ENCODE measurements at places on chromosomes 13 and 19. TPM values are rescaled to one million over a fixed set of nuclear protein-coding genes. Genes with fewer than 3 reads are reported as not detected.
A peak's percentile ranks its signal among the peaks of the same experiment; 100 is the strongest.

- DNase-seq, result peak; percentile 54
Observed at GRCh38 chr19:2719920-2720776, 1.0 kb downstream of the DIRAS1 start.

GRCh38 chr13:83536941-83537340 is 345.3 kb downstream of the SLITRK1 start:
- no peak for DNase-seq

DNA sequence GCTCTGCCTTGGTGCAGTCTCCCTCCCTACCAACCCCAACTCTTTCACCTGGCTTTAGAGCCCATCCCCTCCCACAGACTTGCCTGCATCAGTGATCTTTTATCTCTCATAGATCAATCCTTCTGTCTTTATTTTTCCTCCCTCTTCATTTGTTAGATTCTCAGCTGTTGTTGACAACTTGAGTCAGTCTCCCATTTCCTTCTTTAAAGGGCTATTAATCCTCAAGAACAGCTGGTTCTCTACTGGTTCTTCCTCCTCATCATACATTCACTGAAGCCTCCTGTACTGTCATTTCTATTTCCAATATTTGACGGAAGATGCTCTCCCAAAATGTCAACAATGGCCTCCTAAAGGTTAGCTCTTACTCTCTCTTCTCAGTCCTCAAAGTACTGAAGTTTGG is 408.2 kb downstream of the TBC1D4 start:
- DNase-seq, result no peak

DNA sequence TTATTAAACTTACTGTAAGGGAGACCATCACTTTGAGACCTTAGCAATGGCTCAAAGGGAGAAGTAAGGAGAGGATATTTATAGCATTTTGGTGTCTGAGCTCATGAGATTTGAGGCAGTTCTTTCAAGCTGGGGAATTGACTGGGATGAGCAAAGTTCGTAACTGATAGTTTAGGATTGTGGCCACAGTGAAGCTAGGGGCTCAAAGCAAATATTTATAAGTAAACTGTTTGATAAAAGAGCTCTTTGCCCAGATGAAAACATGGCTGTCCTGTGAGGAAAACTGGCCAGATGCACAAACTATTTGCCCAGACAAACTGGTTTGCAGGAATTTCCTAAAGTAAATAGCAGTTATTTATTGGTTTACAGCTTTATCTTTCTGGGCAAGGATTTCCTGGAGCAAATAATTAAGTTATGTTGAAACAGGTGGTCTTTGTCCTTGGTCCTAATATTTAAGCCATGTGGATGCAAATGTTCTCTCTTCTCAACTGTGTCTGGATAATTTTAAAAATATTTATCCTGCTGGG is 59.7 kb upstream of the TMTC4 start:
- no peak for DNase-seq

GRCh38 chr19:6723108-6723618 is 2.7 kb upstream of the C3 start:
- DNase-seq, result no peak

GRCh38 chr19:41323430-41324125 is 13.6 kb downstream of the CCDC97 start:
- DNase-seq, result peak; percentile 96

Gene LILRA1
- not detected for total RNA-seq

Gene SIX5
- 18.6 TPM for total RNA-seq

Gene IGSF23
- not detected for total RNA-seq
